ENCODE measurements at places on chromosomes 5 and 9.
A peak's percentile ranks its signal among the peaks of the same experiment; 100 is the strongest.

DNA sequence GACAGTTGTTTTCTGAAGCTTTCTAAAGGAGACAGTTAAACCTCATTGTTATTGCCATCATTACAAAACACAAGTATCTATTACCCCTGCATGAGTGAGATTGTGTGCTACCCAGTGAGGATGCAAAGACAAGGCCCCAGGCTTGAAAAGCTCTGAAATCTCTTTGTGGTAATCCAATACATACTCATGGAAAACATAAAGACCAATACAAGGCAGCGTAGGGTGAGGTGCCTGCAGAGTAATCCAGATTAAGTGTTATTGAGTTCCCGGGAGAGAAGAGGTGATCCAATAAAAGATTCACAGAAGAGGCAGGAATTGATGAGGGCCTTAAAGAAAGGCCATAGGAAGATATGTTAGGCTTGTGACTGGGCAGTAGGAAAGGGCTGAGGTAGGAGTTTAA is 150.1 kb downstream of the MEF2C start:
- DNase-seq, result no peak

- no peak for DNase-seq
Measured at GRCh38 chr5:60219921-60220320, 326.4 kb upstream of the PDE4D start.

GRCh38 chr5:71977311-71977710 is 130.0 kb upstream of the MAP1B start:
- DNase-seq, result no peak

DNA sequence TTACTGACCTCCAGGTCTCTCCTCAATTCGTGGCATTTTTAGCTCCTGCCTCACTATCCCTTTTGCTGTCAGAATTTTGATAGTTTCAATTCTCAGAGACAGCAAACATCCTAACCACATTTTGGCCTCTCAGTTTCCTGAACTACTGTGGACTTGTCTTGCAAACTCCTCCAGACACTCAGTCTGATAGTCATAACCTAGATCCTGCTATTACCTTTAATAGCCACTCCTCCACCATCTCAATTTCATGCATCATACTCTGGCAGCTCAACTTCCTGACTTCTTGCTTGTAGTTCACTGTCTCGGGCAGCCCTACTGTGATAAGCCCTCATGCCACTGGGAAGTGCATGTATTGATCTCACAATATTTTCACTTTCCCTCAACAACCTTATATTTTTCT is 481.8 kb upstream of the CDH18 start:
- DNase-seq, result no peak

DNA sequence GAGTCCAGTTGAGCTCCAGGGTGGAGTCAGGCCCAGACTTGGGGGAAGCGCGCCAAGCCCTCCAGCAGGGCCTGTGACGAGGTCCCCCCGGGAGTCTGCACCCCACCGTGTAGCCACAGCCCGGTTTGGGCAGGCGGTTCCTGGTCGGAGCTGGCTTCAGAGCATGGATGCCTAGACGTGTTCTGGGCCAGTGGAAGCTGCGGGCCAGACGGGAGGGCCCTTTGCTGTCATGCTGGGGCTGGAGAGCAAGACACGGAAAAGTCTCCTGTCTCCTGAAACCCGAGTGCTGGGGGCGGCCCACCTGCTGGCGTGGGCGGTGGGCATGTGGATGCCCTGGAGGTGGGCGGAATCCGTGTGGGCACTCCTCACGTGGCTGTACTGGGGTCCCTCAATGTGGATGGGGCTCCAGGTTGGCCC is 1.9 kb downstream of the GPSM1 start:
- no peak for DNase-seq

DNA sequence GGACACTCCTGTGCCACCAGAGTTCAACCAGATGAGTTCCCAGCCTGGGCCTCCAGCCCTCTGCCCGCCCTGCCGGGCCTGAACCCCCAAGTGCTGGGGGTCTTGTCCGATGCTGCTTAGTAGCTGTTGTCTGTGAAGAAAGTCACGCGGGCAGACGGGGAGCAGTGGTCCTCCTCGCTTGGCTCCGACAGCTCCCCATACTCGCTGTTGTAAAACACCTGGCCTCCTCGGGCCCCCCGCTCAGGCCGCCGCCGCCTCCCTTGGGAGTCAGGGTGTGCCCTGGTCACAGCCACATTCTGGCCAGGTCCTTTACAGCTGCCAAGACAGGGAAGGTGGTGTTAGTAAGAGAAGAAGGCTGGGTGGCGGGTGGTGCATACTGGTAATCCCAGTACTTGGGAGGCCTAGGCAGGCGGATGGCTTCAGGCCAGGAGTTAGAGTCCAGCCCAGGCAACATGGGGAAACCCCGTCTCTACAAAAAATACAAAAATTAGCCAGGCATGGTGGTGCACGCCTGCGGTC is 11.8 kb upstream of the SCGB3A1 start:
- DNase-seq, result no peak

DNA sequence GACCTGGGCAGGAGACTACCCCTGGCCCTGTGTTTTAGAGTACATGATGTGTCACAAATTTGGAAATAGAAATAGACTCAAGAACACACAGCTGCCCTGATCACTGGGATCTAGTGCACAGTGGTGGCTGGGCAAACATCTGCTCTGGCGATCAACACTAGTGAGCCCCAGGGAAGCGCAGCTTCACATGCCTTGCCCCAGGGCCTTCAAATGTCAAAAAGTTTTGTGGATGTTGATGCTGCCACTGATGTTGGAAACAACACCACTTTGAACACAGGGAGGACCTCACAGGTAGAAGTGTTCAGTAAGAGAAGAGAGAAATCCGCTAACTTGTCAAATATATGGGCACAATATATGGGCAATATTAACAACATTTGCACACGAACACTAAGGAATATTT is 7.1 kb upstream of the MAP3K1 start:
- no peak for DNase-seq

- DNase-seq, result no peak
Measured at GRCh38 chr9:127273326-127273725, 8.8 kb downstream of the GARNL3 start.

DNA sequence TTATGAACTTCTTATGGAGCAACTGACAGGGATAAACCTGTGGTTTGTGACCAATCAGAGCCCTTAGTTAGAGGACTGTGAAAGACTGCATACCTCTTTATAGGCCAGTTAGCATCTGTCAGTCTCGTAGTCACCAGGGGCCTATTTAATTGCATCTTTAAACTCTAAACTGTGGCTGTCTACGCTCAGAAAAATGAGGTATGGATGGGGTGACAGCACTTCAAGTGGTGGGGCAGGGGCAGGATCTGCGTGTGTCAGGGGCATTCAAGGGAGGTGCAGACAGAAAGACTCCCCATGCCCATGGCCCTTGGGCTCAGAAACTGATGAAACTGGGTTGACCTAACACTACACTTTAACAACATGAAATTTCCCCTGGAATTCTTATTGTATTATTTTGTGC is 132.6 kb upstream of the TBCA start:
- DNase-seq, result no peak

DNA sequence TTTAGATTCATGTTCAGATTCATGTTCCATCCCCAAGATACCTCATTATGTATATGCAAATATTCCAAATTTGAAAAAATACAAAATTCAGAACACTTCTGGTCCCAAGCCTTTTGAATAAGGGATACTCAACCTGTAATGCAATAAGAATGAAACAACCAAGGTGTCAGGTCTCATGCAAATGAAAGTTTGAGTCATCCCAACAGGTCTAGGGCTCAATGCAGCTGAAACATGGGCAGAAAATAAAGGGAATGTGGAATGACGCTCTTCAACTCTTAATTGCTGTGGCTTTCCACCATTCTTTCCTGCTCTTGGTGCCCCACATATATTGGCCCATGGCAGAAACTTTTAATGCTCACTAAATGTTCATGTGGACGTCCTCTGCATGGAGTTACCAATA is 107.3 kb upstream of the DAPK1 start:
- no peak for DNase-seq

DNA sequence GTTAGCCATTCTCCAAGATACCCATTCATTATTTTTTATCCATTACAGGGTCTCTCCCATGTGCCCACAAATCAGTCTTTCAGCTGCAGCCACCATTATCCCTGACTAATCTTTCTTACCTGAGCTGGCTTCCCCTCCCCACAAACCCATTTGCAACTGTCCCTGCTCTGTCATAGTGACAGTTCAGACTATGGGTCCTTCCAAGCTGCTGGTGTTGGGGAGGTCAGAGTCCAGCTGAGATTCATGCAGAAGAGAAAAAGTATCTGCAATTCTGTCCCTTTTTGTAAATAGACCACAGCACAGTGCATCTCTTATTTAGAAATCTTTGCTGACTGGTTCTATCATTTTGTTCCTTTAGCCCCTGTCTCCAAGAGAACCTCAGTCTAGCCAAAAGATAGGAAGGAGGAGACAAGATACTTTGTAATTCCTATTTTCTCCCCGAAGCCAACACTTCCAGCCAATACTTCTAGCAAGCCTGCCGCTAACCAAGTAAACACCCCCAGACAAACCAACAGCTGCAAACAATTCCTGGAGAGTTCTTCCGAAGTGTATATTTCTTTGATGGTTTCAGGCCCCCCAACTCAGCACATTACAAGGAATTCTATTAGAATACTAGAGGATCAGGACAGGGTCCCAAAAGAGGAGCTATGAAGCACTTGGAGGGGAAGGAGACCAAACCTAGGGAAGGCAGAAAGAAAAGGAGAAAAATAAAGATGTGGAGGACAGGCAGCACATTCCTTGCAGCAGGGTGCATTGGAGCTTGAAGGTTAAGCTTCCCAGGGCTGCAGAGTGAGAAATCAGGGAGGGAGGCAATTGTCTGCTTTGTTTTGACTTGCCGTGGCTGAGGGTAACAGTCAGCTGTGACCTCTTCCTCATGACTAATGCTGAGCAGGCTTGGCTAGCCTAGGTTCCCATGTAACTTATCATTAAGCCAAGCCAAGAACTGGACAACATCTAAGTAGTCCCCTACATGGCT is 148.5 kb downstream of the SGCD start:
- DNase-seq, result peak; percentile 75

- DNase-seq, result no peak
Measured at GRCh38 chr5:91956738-91957137, 573.6 kb upstream of the ARRDC3 start.

DNA sequence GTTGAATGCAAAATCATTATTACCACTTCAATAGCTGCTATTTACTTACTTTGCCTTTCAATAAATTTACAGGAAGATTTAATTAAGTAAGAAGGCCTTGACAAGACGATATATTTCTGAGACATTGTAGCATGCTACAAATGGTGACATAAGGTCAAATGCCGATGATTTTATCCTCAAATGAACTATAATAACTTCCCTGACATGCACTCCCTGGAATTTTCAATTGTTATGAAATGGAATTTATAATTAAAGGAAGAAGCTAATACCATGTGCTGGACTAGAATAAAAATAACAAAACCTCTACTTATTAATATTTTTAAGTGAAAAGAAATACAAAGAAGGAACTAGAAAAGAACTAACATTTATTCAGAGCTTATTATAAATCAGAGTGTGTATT is 30.2 kb upstream of the ITGA1 start:
- DNase-seq, result no peak

- DNase-seq, result no peak
Measured at GRCh38 chr5:88799938-88800535, 82.9 kb downstream of the MEF2C start.

Measured in A172 (cell line).